ENCODE measurements at places on chromosomes 3 and 15.

DNA sequence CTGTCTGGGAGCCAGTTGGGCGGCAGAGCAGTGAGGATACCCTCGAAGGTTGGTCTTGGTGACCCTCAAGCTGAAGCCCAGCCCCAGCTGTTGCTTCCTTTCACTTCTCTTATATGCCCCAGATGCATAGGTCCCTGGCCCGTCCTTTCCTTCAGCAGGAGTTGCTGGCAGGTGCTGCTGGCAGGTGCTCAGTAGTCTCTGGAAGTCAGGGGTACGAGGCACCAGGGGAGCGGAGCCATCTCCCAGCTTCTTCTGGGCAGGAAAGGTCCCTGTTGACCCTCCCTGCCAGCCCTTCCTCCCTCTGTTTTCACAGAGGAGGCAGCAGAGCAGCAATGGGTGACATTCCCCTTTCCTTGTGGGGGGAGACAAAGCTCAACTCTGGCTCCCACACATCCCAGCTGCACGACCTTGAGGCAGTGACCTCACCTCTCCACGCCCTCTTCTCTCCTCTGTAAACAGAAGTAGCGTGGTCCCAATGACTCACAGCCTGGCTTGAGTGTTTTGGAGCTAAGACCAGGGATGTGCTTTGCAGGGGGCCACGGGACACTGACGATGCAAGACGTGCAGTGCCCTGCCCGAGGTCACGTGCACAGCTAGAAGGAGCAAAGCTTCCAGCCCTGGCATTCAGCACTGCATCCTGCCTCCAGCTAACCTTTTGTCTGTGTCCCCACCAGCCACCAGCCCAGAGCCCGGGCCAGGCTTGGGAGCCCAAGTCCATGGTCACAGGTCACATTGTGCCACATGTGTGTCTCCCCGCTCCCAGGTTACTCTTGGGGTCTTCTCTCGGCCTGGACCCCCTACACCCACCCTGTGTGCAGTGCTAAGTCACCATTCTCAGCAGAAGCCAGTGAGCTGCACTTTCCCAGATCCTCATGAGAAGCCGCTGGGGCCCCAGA lies 49.7 kb downstream of the SLC6A6 start:
- DNase-seq = peak; percentile 87

- DNase-seq = no peak
These were observed 12.2 kb downstream of the NUP210 start for GRCh38 chr3:13407926-13408325.

DNA sequence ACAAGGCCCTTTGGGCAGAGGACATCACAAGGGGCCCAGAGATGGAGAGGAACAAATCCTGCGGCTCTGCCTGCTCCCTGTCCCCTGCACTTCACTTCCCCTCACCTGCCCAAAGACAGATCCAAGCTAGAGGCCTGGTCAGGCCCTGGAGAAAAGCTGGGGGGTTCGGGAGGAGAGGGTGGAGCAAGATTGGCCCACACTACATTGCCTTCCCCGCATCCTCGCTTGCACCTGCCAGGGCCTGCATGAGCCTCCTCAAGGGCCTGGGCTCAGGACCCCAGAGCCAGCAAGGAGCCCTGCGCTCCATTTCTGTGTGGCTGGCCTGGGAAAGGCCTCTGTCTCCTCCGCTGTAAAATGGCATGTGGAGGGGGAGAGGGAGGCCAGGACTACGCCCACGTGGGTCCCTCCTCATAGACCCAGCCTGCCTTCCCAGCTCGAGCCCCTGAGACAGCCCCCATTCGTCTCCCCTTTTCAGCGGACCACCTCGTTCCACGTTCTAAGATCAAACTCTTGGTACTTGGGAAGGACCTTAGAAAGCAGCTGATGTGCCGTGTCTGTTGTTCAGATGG lies 106.0 kb downstream of the HMG20A start:
- no peak for DNase-seq

DNA sequence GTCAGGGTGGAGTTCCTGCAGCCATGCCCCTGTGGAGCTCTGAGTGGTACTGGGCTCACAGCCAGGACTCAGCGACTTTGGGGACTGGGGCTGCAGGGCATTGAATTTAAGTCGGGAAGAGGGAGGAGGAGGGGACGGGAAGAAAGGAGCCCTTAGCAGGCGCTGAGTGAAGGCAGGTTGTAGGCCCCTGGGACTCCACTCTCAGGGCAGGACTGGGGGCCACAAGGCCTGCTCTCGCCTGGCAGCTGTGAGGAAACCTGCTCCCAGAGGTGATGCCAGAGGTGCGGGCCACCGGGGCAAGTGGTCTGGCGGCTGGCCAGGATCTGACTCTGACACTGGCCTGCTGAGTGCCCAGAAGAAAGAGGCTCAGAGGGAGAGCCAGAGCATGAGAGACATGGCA lies 73.5 kb downstream of the EPHB3 start:
- no peak for DNase-seq

DNA sequence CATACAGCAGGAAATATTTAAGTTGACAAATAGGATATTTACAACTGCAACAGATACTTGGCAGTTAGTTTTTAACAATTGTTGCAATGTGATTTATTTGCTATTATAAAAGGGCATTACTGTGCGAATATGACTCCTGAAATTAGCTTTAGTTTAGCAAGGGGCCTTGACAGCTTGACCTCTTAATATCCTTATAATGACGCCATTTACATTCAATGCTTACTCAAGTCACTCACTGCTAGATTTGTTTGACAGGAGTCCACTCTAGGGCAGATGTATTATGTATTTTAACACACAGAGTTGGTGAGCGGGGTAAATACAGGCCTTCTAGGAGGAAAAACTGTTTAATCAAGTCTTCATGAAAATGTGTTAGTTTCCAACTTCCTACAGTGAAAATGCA lies 58.1 kb upstream of the C15orf61 start:
- no peak for DNase-seq

DNA sequence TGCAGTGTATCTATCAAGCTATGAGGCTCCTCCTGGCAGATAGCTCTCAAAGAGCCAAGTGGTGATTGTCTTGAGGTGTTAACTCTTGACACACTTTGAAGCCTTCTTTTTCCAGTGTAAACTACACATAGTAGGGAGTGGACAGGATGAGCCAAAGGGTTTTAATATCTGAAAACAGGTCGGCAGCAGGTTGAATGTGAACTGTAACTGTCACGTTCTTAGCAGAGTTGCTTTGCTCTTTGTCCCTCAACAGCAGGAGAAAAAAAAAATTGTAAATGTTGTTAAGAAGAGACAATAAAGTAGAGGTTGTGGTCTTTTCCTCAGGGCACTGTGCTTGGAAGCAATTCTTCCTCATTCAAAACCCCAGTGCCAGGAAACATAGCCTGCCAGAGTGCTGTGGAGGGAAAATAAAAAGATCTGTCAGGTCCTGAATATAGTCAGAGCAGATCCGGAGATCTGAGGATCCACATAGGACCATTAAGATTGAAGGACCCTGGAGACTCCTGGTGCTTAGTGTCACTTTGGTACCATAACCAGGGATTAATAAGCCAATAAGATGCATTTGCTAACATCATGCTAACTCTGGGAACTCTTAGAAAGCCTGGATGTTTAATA lies 229.7 kb downstream of the NAALADL2 start:
- DNase-seq = no peak

DNA sequence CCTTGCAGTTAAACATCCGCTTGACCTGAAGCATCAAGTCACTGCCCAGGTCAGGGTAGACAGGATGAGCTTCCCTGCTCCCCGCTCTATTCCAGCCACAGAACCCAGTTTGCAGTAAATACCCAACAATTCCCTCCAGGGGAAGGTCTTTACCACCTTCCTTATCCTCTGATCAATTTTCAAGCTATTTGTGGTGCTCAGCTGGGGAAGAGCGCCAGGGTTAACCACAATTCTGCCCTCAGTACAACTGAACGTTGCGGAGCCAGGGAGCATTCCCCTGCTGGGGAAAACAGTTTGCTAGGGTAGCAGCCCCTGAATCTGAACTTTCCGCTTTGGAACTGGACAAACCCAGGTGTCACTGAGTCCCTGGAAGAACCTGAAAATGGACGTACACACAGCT lies 28.5 kb downstream of the RBPMS2 start:
- no peak for DNase-seq

- no peak for DNase-seq
These were observed 587.4 kb upstream of the KCNMB2 start for GRCh38 chr3:177948716-177949425.

DNA sequence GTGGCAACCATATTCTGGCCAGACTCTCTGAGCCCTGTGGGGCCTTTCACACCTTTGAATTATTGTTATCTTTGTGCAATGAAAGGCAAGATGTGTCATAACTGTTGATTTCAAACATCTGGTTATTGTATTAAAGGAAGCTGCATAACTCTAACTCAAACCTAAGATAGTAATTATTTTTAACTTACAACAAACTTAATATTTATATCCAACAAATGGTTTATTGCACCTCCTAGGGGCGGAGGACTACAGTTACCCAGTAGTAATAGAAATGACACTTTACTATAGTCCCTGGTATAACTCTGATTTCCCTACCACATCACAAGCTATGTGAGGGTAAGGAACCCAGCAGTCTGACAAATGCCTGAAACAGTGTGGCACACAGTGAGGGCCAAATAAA lies 363.9 kb upstream of the SUCLG2 start:
- no peak for DNase-seq

- no peak for DNase-seq
These were observed 383.9 kb upstream of the TMCO5A start for GRCh38 chr15:37550360-37551024.
